HCEC 1CT (cell line): ENCODE measurements at places on chromosomes 5 and 9.
A peak's percentile ranks its signal among the peaks of the same experiment; 100 is the strongest.

GRCh38 chr9:101093620-101094019 lies 65.1 kb downstream of the PLPPR1 start:
- no peak for DNase-seq

GRCh38 chr5:51391175-51391574 lies 7.9 kb downstream of the ISL1 start:
- no peak for DNase-seq

DNA sequence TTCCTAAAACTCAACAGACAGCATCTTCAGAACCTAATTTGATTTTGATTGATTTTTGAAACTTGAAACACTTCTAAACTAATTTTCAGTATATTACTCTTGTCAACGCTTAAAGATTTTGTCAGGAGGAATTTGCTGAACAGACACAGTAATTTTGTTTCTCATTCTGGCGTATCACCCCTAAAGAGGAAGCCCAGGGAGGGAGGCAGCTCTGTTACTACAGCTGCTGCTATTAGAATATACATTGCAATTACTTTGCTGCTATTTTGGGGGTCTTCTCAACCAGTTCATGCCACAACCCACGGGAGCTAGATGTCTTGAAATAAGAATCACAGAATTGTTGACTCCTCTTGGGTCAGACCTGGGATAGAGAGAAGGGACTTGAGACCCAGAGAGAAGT lies 122.6 kb downstream of the TLR4 start:
- no peak for DNase-seq

- DNase-seq = no peak
Measured at GRCh38 chr5:120014535-120014934, 385.2 kb downstream of the FAM170A start.

- no peak for DNase-seq
Measured at GRCh38 chr5:180684623-180685161, 35.3 kb upstream of the FLT4 start.

GRCh38 chr5:160699301-160699700 lies 152.7 kb downstream of the ATP10B start:
- DNase-seq = no peak

GRCh38 chr5:148816357-148816756 lies 10.1 kb upstream of the ADRB2 start:
- no peak for DNase-seq

GRCh38 chr9:69671879-69672595 lies at the start of gene APBA1:
Gene APBA1 (minus strand): TSS chr9:69672371.
- peak; percentile 59 for DNase-seq

- no peak for DNase-seq
Measured at GRCh38 chr9:117046666-117047327, 359.7 kb downstream of the TRIM32 start.

DNA sequence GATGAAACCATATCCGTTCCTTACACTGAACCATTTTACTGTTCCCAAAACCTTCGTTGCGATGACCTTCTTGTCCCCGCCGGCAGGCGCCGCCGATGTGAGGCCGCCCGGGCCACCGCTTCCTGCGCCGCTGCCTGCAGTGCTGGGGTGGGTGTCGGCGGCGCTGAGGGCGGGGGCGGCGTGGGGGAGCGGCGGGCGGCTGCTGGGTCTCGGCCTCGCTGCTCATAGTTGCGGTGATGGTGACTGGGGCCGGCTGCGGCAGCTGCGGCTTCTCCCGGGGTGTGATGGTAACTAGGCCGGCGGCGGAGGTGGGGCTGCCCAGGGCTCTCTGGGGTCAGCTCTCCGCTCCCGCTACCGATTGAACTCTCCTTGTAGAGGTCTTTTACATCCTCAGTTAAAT lies 14.1 kb upstream of the OR2S2 start:
- no peak for DNase-seq
